ENCODE measurements at places on chromosomes 12 and 14. TPM values are rescaled to one million over a fixed set of nuclear protein-coding genes. Genes with fewer than 3 reads are reported as not detected.

Gene TPPP2
- total RNA-seq, result not detected

Gene TAS2R31
- total RNA-seq, result 8.2 TPM

Gene PROX2
- total RNA-seq, result not detected

Gene SDR9C7
- not detected for total RNA-seq

Gene KRT6C
- not detected for total RNA-seq

- H3K36me3 ChIP-seq, result no peaks in the 10 kb centered on the region
- peak; percentile 74 for DNase-seq
- H3K27ac ChIP-seq, result peak overlapping the region; percentile 81
- no peak overlapping the region for H3K4me3 ChIP-seq
- no peaks in the 10 kb centered on the region for H3K27me3 ChIP-seq
These were observed 9.4 kb downstream of the ANKRD9 start for GRCh38 chr14:102500158-102500662.

DNA sequence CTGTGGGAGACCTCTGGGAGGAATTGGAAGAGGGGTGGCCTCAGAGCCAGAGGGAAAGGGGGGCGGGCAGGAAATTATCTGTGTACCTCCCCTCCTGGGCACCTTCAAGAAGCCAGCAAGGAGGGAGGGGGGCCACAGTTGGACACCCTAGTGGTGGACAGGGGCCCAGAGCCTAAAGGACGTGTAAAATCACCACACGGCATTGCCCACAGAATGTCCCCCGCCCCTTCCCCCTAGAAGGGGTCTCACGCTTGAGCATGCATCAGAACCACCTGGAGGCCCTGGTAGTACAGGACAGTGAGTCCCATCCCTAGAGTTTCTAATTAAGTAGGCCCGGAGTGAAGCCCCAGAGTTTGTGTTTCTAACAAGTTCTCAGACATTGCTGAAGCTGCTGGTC is 8.2 kb downstream of the ENDOU start:
- H3K4me1 ChIP-seq, result peaks cover 32% of the 10 kb centered on the region
- no peak overlapping the region for H3K4me3 ChIP-seq
- H3K36me3 ChIP-seq, result no peaks in the 10 kb centered on the region
- H3K27ac ChIP-seq, result peak overlapping the region; percentile 98
- H3K27me3 ChIP-seq, result no peaks in the 10 kb centered on the region

GRCh38 chr14:32545506-32546210 is 216.6 kb downstream of the AKAP6 start:
- H3K36me3 ChIP-seq, result no peaks in the 10 kb centered on the region
- no peak overlapping the region for H3K27ac ChIP-seq
- DNase-seq, result no peak
- H3K4me3 ChIP-seq, result no peak overlapping the region

DNA sequence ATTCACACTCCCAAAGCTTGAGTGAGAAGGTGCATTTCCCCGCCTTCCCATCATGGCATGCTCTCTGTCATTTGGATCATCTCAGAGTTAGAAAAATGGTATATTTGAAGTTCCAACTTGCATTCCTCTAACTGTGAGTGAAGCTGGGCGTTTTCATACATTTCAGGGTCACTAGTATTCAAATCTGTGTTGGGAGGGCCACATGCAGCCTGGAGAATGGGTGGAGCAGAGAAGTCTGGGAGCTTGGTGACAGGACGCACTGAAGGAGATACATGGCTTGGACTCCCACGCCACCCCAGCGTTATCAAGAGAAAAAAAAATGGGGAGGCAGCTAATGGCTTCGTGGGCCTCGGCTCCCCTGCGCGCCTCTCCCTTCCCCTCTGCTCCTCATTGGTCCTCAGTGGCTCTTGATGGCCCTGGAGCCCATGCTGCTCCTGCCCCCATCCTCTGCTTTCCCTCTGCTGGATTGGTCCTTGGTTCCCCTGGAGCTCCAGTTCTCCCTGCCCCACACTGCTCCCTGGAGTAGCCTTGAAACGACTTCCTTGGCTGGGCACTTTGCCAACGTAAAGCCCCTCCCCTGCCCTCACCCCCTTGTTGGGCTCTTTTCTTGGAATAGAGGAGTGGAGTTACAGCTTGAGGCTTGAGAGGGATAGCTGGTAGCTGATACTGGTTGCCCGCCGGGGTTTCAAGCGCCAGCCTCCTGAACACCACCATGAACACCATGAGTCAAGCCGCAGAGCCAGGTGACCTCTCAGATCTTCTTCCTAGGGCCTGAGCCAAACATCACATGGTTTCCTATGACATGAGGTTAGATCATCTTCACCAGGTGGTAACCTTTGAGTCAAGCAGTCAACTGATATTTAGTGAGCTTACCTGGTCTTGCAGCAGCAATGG is 139.6 kb downstream of the PRKCH start:
- H3K27me3 ChIP-seq, result no peaks in the 10 kb centered on the region
- no peak for DNase-seq
- H3K4me1 ChIP-seq, result no peaks in the 10 kb centered on the region

DNA sequence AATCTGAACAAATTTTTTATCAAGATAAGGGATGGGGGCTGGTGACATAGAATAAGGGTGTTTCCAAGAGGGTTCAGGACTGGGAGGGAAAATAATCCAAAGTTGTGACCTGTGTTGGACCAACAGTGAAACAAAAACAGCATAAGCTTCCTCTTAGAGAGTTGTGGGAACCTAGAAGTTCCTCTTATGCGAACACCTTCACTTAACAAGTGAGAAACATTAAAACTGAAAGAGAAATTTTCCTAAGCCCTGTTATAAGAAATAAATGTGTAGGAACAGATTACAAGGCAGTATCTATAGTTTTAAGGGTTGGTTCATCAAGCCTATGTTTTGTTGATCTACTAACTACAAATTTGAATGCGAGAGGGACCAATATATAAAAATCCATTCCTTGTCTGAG is 58.4 kb downstream of the LLPH start:
- no peak overlapping the region for H3K27ac ChIP-seq
- H3K4me1 ChIP-seq, result no peaks in the 10 kb centered on the region
- DNase-seq, result no peak
- no peaks in the 10 kb centered on the region for H3K36me3 ChIP-seq
- H3K27me3 ChIP-seq, result no peaks in the 10 kb centered on the region
- no peak overlapping the region for H3K4me3 ChIP-seq

DNA sequence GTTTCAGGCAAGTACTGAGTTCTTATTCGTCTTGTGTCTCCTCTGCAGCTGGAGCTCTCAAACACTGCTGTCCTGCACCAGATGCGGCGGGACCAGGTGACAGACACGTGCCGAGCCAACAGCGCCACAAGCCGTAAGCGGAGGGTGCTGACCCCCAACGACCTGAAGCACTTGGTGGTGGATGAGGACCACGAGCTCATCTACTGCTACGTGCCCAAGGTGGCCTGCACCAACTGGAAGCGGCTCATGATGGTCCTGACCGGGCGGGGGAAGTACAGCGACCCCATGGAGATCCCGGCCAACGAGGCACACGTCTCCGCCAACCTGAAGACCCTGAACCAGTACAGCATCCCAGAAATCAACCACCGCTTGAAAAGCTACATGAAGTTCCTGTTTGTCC is 201.2 kb downstream of the SLC41A2 start:
- no peak overlapping the region for H3K27ac ChIP-seq
- no peaks in the 10 kb centered on the region for H3K27me3 ChIP-seq
- no peak for DNase-seq
- no peaks in the 10 kb centered on the region for H3K4me1 ChIP-seq
- no peaks in the 10 kb centered on the region for H3K36me3 ChIP-seq

GRCh38 chr12:130666645-130667044 is 49.5 kb downstream of the RIMBP2 start:
- no peak overlapping the region for H3K4me3 ChIP-seq
- no peaks in the 10 kb centered on the region for H3K4me1 ChIP-seq
- DNase-seq, result no peak
- no peaks in the 10 kb centered on the region for H3K36me3 ChIP-seq

- no peak for DNase-seq
- H3K36me3 ChIP-seq, result no peaks in the 10 kb centered on the region
- no peak overlapping the region for H3K4me3 ChIP-seq
- no peaks in the 10 kb centered on the region for H3K27me3 ChIP-seq
These were observed 24.7 kb upstream of the MYBPC1 start for GRCh38 chr12:101570047-101570446.

DNA sequence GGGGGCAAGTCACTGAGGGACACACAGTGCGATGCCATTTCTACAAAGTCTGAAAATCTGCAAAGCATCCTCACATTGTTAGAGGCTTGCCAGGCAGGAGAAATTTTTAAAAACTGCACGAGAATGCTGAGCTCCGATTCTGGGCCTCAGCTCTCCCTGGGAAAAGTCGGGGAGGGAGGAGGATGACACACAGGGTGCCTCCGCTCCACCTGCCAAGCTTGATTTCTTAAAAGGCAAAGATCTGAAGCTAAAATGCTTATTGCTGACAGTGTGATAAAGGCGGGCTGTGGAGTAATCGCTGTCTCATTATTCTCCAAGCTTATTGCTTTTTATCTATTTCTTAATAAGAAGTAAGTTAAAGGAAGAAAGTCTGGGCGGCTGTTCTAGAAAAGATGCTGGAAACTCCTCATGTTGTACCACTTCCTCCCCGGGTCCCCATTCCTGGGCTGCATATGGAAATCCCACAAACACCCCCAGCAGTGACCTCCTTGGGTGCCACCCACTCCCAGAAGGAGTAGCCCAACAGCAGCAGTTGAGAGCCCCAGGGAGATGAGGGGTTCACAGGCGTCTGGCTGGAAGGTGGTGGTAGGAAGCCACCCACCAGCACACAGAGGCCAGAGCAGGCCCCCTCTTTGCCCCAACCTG is 55.0 kb downstream of the CCDC85C start:
- DNase-seq, result no peak
- no peak overlapping the region for H3K27ac ChIP-seq
- no peaks in the 10 kb centered on the region for H3K27me3 ChIP-seq
- H3K36me3 ChIP-seq, result no peaks in the 10 kb centered on the region
- H3K4me3 ChIP-seq, result no peak overlapping the region
